ENCODE measurements at places on chromosomes 6 and 20.

GRCh38 chr6:129491436-129491835 lies 218.5 kb downstream of the ARHGAP18 start:
- DNase-seq, result no peak

DNA sequence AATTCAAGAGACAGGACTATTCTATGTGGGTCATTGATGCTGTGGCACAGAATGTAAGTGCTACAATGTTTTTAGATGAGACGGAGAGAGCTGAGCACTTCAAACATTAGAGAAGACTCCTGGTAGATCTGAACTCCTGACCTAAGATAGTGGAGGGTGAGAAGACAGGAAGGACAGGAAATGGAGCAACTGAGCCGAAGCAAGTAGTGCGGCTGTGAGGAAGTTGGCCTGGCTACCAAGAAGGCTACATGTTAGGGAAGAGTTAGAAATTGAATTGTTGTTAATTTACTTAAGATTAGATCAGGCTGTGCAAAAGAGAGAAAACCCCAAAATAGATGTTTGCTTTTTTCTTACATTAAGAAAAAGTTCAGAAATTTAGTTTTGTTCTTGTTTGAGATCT lies 14.4 kb upstream of the MLIP start:
- no peak for DNase-seq

DNA sequence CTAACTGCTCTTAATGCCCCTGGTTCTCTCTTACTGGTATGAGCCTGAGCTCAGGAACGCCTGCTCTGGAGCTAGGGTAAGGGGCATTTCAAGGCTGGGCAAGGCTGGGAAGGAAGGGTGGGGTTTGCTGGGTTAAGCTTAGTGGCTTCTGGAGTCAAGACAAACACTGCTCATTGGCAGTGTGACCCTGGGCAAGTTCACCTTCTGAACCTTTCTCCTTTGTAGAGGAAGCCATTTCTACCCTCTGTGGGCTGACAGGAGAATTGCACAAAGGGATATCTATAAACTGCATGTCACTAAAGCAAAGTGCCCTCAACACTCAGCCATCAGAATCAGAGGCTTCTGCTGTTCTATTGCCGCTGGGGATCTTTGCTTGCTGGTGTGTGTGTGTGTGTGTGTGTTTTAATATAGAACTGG lies 20.3 kb upstream of the LRRN4 start:
- no peak for DNase-seq

DNA sequence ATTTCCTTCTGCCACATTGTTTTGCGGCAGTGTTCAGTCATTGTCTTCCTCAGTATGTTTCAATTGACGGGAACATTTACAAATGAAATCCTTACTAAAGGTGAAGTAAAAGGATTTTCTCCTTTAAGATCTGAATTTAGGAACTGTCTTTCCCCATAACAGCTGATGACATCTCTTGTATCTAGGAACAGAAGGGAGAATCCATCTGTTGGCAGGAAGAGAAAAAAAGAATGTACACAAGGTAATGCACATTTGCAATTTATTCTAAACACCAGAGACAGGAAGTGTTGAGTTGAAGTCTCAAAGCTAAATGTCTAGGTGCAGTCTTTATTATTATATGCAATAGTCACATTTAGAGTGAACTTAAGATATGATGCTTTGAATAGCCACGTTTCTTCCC lies 334.5 kb downstream of the HDGFL1 start:
- DNase-seq, result no peak

- no peak for DNase-seq
Measured at GRCh38 chr6:29479560-29479959, 8.2 kb downstream of the MAS1L start.

DNA sequence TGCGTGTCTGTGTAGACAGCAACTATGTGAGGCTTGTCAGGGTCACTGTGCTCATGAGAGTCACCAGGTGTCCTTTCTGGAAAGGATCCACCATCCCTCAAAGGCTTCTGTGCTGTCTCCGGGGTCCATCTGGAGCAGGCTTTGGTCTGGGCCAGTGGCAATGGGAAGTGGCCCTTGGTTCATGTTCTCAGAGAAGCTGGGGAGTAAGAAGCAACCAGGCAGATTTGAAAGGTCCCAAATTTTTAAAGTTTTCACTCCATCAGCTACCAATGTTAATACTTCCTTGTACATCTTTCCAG lies 68.2 kb downstream of the GCNT2 start:
- no peak for DNase-seq

DNA sequence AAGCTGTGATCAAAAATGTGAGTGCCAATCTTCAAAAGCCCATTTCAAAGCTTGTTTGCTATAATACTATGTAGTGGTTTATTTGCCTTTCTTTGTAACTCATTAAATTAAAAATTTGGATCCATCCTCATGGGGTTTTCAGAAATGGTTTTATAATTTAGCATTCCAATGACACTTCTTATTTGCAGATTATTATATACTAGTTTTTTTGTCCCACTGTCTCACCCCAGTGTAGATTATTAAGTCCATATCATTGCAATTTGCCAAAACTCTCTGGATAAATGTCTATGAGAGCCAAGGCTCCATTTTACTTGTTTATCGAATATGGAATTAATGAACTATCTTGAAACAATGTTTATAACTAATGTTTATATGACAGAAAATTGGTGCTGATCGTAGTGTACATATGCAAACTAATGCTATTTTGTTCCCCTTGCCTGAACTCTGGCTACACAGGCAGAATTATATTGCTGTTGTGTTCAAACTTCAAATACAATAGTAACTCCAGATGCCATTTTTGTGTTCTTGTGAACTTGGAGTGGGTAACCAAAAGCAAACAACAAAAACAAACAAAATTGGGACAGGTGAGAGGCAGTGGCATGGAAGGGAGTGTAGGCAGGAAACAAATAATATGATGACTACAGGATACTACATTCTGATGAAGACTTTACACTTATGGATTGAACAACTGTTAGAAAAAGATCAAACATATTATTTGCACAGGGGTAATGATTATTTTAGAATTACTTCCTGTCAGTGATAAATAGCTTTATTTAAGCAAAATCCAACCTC lies 307.1 kb upstream of the FLRT3 start:
- DNase-seq, result no peak

DNA sequence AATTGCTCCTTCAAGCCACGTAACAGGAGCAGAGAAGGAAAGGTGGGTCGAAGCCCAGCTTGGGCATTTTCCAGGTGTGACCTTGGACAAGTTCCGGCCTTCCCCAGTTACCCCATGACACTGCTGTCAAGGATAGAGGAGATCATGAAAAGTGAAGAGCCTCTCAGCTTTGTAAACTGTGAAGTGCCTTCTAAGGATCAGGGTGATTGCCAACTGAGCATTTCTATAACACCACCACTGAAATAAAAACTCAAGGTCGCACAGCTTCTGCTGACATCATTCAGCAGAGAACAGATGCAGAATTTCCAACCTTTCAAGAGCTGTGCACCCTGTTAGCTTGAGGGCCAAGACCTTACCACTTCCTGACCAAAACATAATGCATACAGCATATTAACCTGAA lies 24.0 kb upstream of the ZMYND8 start:
- peak; percentile 39 for DNase-seq

GRCh38 chr20:41437836-41438235 lies 71.2 kb upstream of the EMILIN3 start:
- no peak for DNase-seq

- DNase-seq, result no peak
Measured at GRCh38 chr6:28758046-28758817, 165.6 kb downstream of the TRIM27 start.

DNA sequence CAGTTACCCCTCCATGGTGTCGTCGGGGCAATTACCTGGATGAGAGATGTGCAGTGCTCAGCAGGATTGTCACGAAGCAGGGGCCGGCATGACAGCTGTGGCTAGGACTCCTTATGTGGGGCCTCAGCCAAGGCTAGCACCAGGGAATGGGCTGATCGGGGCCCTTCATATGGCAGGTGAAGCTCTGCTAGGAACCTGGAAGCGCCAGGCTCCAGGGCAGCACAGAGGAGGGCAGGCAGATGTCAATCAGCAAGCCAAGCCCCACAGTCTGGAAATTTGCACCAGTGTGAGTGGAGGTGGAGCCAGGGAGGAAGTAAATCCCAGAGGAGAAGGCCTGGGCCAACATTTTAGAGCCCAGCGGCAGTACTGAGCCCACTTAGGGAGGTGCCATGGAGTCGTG lies 21.2 kb downstream of the SYNDIG1 start:
- DNase-seq, result no peak

DNA sequence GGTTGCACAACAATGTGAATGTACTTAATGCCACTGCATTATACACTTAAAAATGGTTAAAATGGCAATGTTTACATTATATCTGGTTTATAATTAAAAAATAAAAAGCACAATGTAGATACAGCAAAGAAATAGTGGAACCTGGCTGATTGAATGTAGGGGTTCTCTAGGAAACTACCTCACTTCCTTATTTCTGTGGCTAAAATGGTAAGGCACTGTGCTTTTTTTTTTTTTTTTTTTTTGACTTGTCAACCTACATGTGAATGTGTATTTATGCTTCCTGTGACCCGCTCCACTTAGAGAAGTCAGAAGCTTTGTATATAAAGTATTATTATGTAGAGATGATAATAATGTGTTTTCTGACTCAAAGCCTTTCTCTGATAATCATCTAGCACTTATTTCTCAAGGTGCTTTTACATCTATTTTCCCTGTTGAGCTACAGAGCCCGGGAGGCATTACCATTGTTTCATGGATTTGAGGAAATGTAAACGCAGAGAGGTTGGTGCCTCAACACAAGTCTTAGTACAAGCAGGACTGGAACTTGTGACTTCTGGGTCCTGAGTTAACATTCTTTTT lies 55.0 kb downstream of the SOX4 start:
- DNase-seq, result no peak

- DNase-seq, result no peak
Measured at GRCh38 chr6:143335865-143336264, 114.6 kb downstream of the ADAT2 start.

DNA sequence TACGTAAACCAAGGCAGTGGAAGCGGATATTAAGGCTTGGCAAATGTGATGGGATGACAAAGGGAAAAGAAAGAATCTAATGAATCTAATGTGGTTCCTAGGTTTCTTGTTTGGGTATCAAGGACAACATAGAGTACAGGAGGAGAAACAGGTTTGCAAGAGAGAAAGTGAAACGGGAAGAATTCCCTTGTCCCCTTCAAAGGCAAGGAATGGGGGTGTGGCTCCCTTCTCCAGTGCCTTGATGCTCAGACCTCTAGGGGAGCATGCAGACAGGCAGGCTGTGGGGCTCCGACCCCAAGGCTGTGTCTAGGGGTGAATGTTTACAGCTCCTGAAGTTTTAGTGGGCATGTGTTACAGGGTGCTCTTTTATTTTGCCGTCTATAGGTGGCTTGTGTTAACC lies 317.5 kb upstream of the HSF2 start:
- DNase-seq, result no peak

- DNase-seq, result no peak
Measured at GRCh38 chr20:24384865-24385264, 84.6 kb upstream of the SYNDIG1 start.

DNA sequence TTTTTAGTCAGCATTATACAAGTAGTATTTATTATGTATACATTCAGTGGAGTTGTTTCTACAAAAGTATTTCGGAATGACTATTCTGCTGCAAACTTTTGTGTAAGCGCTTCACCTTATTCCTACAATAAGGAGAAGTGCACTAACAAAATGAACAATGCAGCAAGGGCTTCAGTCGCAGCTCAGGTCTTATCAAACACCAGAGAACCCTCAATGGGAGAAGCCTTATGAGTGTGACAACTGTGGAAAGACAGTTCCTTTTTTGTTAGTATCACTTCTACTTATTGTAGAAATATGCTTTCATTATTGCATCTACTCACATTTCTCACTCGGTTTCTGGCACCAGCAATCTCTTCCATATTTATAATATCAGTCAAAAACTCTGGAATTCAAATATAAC lies 18.8 kb downstream of the ZKSCAN3 start:
- DNase-seq, result no peak

DNA sequence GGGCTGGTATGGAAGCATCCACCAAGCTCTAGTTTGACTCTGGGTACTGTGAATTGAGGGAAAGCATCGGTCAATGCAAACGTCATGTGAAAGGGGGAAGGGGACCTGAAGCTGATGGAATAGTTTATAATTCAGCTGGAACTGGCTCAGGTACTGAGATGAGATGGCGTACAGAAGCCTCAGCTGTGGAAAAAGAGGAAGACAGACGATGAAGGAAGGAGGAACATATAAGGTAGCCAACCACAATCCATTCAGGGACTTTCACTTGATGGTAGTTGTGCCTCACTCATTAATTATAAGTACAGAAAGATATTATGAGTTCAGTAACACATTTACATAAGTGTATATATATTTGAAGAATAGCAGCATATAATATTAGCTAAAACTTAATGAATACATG lies 2.7 kb downstream of the CALHM5 start:
- DNase-seq, result no peak

DNA sequence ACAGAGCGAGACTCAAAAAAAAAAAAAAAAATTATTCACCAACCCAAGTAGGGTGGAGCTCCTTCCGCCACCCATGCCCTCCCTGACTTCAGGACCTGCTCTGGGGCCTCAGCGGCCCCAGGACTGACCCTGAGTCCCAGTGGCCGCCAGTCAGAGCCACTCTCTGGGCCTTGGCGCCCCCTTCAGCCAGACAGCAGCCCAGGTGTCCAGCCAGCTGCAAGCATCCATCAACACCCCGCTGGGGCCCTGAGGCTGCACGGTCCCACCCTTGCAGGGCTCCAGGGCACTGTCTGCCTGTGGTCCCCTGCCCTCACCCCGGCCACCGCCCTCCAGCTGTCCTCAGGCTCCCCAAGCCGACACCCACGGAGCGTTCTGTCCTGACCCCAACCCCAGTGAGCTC lies 11.4 kb upstream of the KCNQ2 start:
- no peak for DNase-seq

DNA sequence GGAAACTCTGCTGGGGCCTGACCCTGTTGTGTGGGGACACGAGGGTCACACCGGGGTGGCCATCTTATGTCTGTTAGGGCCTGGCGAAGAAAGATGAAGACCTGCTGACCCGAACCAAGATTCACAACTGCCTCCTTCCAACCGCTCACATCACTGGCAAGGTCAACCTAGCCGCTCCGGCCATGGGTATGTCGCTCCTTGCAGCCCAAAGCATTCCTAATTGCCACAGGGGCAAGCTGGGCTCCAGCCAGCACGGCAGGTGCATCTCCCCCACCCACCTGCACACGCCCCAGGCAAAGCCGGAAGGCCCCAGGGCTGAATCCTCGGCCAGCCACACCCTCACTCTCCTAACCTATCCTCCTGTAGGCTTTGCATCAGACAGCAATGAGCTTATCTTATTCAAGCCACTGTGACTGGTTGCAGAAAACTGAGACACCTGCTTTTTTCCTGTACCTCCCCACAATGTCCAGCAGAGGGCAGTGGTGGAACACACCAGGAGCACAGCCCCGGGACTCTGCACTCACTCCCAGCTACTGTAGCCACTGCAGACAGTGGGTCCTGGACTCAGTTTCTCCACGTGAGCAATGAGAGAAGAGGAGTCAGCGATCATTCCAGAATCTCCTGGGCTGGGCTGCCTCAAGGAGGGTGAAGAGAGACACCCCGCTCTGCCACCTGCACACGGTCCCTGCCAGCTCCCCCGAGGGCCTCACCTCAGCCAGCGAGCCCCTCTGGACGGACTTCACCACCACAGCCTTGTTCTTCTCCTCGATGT lies 170.2 kb downstream of the PREX1 start:
- DNase-seq, result peak; percentile 13

GRCh38 chr6:27139756-27140579 lies 107.5 kb upstream of the PRSS16 start:
- no peak for DNase-seq
